ENCODE measurements at places on chromosomes 5 and 9. TPM values are rescaled to one million over a fixed set of nuclear protein-coding genes. Genes with fewer than 3 reads are reported as not detected.

Gene HTR4
- not detected for total RNA-seq

Gene GFI1B
- total RNA-seq, result not detected

Gene WNT8A
- total RNA-seq, result not detected

Gene FGF1
- total RNA-seq, result 0.08 TPM

Gene CDO1
- 0.49 TPM for total RNA-seq

Measured in activated T-helper 1 cell treated with anti-CD3 and anti-CD28 coated beads, Interleukin-12 subunit alpha, Interleukin-12 subunit beta, Interleukin-2, Interleukin-4 antibody, amounts not matched to agents 30 ng/mL and 10 ng/mL and 1 ng/mL, durations not matched to agents 14 hours and 24 hours and 36 hours (primary cell).